ENCODE measurements at places on chromosomes 12 and 14.

DNA sequence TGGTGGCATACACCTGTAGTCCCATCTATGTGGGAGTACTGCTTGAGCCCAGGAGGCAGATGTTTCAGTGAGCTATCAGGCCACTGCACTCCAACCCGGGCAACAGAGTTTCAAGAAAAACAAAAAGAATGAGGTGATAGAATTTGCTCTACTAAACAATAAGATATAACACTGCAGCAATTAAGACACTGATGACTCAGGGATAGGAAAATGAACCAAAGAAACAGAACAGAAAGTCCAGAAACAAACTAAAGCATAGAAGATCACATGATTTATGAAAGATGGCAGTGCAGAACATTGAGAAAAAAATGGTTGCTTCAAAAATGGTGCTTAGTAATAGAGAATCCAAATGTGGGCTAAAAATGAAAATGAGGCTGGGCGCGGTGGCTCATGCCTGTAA is 65.2 kb upstream of the AP4S1 start:
- no peaks in the 10 kb centered on the region for H3K4me1 ChIP-seq
- no peak for DNase-seq
- no peak overlapping the region for H3K4me3 ChIP-seq
- H3K27me3 ChIP-seq = no peaks in the 10 kb centered on the region
- no peak overlapping the region for H3K27ac ChIP-seq

- no peak for DNase-seq
- no peak overlapping the region for H3K4me3 ChIP-seq
- no peaks in the 10 kb centered on the region for H3K4me1 ChIP-seq
Measured at GRCh38 chr14:72961579-72962335, 35.5 kb downstream of the DCAF4 start.

DNA sequence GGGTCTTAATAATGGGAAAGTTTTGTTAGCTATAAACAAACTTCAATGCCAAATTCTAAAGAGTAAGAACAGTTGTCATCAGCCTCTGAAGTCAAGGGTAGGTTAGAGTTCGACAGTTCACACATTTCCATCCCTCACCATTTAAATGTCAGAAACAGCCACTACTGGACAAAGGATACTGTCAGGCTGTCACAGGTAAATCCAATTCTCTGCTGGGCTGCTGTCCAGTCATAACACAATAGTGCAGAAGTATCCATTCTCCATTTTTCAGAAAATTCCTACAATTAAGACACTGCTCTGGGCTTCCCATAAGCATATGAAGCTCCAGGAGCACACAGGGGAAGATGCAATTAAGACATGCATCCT is 221.4 kb downstream of the RPS29 start:
- H3K4me3 ChIP-seq = no peak overlapping the region
- H3K36me3 ChIP-seq = no peaks in the 10 kb centered on the region
- no peak for DNase-seq
- H3K4me1 ChIP-seq = peaks cover 32% of the 10 kb centered on the region
- no peak overlapping the region for H3K27ac ChIP-seq

DNA sequence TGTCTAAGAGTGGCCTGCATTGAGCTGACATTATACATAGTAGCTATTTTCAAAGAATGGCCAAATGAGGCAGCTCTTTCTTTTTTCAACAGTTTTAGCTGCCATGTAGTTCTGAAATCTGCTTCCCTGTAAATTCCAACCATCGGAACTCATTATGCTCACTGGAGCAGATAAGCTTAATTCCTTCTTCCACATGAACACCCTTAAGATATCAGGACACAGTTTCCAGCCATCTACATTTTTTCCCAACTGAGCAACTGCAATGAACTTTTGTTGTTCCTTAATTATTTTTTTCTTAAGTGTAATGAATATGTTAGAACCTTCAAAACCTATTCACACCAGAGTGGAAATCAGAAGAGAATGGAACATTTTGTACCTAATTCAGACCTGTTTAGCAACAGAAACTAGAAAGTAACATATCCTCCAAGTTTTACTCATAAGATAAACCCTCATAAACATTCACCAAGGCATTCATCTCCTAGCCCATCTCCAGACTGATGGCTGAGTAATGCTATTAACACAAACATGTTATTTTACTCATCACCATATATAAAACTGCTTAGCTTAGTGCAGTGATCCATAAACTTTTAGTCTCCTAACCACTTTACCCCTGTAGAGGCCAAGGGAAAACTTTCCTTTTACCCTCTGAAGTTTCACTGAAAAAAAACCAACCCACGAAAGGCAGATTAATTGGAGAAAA is 296.1 kb upstream of the SYT1 start:
- DNase-seq = peak; percentile 72
- H3K4me1 ChIP-seq = peaks cover 25% of the 10 kb centered on the region
- H3K4me3 ChIP-seq = no peak overlapping the region
- H3K36me3 ChIP-seq = no peaks in the 10 kb centered on the region
- H3K27me3 ChIP-seq = no peaks in the 10 kb centered on the region

DNA sequence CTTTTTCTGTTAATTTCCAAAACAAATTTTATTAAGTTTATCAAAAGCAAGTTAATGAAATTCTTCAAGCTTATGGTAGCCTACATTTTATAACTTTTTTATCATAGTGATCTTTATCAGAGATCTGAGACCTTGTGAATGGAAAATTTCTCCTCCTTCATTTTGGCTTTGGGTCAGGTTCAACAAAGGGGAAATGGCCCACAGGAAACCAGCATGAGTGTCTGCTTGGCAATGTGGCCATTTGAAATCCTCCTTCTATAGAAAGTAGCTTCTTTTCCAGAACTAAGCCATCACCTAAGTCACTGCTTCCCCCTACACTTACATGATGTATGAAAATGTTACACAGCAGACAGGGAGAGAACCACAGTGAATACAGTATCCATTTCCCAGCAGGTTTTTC is 1.6 kb downstream of the RHOJ start:
- peaks cover 19% of the 10 kb centered on the region for H3K4me1 ChIP-seq
- no peaks in the 10 kb centered on the region for H3K27me3 ChIP-seq
- H3K36me3 ChIP-seq = no peaks in the 10 kb centered on the region
- no peak overlapping the region for H3K4me3 ChIP-seq
